NCI-H1105 treated with DMSO at 0.1 percent for 48 hours (cell line): ENCODE measurements at places on chromosomes 2 and 18.

GRCh38 chr2:9284521-9285297 is 78.1 kb downstream of the ASAP2 start:
- no peak for DNase-seq

- DNase-seq: no peak
Measured at GRCh38 chr2:222307143-222307756, 8.5 kb upstream of the PAX3 start.

GRCh38 chr2:208792766-208793165 is 386.2 kb downstream of the PTH2R start:
- DNase-seq: no peak

DNA sequence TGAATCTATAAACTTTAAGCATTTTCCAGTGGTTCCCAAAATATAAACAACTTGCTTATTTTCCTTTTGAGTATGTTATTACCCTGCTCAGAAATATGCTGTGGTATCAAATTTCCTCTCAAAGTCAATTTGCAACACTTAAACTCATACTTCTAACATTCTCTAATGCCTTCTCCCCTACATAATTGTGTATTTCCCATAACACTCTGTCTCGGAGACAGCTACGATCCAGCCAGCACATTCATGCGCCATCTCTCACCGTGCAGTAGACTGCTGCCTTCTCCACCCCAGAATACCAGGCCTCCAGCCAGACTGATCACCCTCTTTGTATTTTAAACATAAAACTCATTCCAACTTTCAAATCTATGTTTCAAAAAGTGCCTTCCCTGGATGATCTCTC is 41.8 kb downstream of the TIMM21 start:
- DNase-seq: peak; percentile 10

GRCh38 chr2:176493909-176494308 is 224.7 kb downstream of the MTX2 start:
- no peak for DNase-seq

DNA sequence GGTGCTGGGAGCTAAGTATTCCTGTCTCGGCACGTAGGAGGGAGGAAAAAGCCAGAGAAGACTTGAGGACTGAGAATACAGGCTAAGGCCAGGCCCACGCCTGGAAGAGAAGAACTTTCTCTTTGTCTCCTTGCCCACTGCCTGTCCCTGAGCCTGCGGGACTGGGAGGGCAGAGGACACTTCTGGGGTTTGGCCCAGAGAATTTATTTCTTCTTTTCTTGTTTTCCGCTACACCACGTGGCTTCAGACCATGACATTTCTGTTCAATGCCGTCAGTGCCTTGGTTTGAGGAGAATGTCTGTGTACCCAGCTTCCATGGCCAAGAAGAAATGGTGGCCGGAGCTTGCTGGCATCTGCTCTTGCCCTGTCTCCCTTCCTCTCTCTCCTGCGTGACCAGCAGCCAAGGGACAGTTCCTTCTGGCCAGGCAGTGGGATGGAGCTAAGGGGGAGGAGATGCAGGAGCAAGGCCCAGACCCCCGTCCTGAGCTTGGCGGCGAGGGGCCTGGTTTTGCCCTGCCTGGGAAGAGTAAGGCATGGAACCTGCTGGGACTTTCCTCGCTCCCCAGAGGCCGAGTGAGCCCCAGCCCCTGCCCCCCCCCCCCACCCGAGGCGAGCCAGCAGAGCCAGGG is 140.3 kb downstream of the KLHL29 start:
- DNase-seq: no peak

DNA sequence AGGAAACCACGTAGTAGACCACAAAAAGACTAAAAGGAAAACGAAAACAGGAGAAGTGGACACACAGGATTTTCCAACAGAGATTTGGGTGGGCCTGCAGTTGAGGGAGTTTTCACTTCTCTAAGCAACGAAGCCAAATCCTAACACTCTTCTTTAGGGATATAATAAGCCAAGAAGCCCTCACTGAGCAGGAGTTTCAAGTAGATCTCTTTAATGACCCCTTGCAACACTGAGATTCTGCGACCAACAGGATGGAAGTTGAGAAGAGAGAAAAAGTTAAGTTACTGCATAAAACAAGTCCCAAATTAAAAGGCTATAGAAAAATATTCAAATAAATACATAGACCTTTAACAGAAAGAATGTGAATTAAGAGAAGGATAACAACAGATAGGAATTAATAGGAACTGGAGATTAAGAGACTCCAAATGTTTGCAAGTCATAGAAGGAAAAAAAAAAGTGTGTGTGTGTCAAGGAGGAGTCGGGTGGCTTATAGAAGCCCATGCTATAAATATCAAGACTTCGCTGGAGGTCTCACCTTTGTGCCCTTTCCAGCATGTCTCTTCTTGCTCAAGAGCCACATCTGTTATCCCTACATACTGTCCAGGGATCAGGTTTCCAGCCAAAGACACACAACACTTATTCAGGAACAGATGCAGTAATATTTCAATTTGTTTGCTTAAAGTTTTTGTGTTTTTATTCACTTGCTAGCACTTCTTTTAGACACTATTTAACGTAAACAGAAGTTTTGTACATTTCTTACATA is 69.4 kb upstream of the ARHGAP28 start:
- DNase-seq: peak; percentile 33

GRCh38 chr2:137925599-137925998 is 38.7 kb upstream of the HNMT start:
- DNase-seq: no peak

- DNase-seq: no peak
Measured at GRCh38 chr2:167595839-167596471, 651.4 kb downstream of the STK39 start.

DNA sequence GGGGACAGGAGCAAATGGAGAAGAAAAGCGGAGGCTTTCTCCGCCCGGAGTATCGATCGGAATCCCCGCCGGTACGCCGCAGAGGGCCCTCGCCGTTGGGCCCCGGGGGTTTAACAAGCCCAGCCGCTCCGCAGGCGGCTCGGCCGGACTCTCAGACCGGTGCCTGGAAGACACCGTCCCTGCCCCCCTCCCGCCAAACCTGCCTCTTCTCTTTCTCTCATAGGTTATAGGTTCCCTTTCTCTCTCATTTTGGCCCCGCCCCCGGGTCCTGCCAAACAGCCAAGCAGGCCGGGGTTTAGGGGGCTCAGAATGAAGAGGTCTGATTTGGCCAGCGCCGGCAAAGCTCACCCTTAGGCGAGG is 4.4 kb downstream of the ONECUT2 start:
- DNase-seq: no peak
